CD4-positive, alpha-beta T cell (primary cell): ENCODE measurements at places on chromosomes 2 and 18.

DNA sequence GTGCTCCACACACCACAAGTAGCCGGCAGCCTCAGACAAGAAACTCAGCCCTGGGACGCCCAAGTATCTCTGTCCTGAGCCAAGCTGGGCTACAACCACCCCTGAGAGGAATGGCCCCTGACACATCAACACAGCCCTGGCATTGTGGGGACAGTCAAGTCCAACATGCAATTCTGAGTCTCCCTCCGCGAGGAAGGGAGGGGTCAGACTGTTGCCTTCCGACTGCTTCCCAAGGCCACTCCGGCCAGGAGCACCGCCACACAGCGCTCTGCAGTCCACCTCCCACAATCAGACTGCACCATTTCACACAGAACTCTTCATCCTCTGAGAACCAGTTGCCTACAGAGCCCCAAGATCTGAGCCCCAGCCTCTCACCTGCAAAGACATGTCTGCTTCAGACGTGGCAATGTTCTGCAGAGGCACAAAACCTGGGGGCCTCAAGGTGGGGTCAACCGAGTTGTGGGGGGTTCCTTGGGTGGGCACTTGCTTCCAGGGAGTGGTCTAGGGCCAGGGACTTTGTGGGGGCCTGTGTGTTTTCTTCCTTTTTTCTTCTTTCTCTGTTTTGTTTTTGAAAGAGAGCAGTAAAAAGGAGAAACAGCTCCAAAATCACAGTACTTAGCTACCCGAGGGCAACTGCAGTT, 76.7 kb upstream of the SALL3 start:
- DNase-seq = no peak

DNA sequence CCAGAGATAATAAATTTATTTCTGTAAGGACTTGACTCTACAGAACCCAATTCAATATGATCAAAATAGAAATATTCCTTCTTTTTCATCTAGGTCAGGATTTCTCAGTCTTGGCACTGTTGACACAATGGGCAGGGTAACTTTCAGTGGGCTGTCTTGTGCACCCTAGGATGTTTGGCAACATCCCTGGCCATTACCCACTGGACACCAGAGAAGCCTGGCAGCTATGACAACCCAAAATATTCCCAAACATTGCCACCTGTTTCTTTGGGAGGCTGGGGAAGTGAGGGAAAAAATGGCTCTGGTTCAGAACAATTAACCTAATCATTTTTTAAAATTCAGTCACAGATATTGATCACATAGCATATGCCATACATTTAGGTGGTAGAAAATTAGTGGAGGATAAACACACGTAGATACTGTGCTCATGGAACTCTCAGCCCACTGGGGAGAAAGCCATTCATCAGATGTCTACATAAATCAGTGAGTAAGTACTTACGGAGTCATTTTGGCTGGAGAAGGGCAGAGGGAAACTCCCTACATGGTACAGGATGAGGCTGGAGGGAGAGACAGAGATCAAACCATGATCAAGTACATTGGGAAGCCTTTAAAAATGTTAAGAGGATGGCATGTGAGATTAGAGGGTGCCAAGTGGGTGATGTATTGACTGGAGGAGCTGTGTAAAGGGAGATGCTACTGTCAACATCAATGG, 718 bp upstream of the TNP1 start:
- no peak for DNase-seq

GRCh38 chr2:26847655-26848335, at the start of gene DPYSL5:
Gene DPYSL5 (plus strand): TSS chr2:26848132. CDS start chr2:26898500, 50,368 bp downstream.
- DNase-seq = no peak

DNA sequence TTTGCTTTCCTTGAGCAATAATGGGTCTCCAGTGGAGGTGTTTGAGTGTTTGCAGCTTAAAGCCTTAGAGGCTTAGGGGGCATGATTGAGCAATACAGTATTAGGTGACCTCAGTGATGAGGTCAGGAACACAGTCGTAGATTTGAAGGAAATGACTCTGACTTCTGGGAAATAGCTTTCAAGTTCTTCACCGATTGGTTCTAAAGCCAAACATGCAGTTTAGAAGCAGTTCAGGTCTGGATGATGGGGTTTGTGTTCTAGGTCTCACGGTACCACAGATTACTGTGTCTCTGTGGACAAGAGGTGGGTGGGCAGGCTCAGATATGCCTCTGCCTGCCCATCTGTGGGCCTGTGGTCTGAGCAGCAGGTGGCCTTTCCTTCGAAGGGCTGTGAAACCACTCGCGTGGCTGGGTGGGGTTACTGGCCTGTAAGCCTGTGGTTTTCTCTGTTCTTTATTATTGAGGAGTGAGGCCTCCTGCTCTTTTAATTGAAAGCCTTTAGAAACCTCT, 7.8 kb downstream of the MTHFD2 start:
- DNase-seq = peak; percentile 14

- no peak for DNase-seq
Observed at GRCh38 chr18:2237706-2238105, 333.6 kb downstream of the METTL4 start.

DNA sequence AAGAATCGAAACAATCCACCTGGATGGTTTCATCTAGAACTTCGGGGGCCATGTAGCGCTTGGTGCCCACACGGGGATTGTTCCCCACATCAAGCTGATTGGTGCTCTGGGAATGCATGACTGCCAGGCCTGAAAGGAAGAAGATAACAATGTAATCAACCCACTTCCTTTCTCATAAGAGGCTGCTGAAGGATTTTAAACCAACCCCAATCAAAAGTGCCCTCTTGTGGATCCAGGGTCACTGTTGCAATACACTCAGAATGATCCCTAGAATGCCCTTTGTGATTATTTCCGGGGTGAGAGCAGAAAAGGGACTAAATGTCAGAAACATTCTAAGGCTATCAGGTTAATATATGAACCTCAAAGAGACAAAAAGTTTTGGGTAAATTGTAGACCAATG, 115.2 kb downstream of the ACVR1 start:
- DNase-seq = no peak

- no peak for DNase-seq
Observed at GRCh38 chr2:77519164-77519887, 2.9 kb downstream of the LRRTM4 start.

DNA sequence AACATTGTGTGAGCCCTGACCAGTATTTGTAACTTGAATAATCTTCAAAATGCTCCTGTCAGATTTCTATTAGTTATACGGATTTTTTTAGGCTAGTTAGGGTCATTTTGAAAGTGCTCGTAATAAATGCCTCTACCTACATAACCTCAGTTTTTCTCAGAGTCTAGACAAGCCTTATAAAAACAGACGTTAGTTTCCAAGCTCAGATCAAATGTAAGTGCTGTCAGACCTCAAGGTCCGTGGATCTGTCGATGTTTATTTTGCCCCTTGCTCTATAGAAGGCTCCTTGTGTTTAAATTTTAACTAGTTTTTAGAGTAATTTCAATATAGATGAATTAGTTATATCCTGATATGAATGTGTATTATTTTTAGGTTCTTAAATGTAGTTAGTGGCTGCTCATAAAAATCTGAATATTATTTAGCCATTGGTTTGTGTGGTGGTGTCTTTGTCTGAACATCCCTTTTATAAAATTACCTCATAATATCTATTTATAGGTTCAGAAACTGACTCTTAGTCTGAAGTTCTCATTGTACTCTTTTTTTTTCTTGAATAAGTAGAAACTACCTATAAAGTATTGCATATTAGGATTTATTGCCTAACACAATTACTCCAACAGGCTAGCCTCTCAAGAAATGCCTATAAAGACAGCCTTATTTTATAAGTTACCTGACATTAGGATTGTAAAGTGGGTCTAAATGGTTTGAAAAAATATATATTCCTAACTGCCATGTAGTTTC, 71.1 kb downstream of the MTA3 start:
- no peak for DNase-seq

- DNase-seq = no peak
Observed at GRCh38 chr2:134140251-134140661, 113.6 kb upstream of the MGAT5 start.

GRCh38 chr2:86295066-86295465, 42.4 kb downstream of the REEP1 start:
- DNase-seq = no peak

- DNase-seq = no peak
Observed at GRCh38 chr2:12856934-12857601, 140.3 kb downstream of the TRIB2 start.

GRCh38 chr2:150169237-150169629, 318.2 kb downstream of the RND3 start:
- no peak for DNase-seq

DNA sequence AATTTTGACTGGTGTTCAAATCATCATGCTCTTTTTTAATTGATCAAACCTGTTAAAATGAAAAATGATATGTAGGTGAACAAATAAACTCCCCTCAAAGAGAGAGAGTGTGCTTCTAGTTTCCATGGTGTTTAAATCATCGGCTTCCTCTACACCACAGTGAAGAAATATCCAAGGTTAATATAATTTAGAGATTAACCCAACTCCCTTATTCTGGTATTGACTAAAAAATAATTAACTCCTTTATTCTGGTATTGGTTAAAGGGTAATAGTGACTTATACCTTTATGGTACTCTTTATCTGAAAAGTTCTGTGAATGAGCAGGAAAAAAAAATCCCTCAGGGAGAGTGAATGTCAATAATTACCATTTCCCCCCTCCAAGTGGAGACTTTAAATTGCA, 93.1 kb downstream of the SPATS2L start:
- DNase-seq = no peak

DNA sequence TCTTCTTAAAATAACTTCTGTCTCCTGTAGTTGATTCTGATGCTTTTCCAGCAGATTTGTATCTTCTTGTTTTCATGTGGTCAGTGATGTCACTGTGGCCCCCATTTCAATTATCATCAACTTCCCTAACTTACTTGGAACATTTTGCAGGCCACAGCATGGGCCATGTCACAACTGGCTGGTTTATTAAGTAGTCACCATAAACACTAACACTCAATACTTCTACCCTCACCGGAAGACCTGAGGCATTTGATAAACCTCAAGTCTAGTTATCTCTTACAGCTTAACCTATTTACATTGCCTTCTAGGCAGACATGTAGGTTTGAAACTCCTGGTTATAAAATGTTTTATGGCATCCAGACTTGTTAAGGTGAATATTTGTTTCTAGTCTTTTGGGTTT, 37.4 kb upstream of the PROKR1 start:
- no peak for DNase-seq

GRCh38 chr18:68969027-68969426, 171.1 kb downstream of the CCDC102B start:
- DNase-seq = no peak

DNA sequence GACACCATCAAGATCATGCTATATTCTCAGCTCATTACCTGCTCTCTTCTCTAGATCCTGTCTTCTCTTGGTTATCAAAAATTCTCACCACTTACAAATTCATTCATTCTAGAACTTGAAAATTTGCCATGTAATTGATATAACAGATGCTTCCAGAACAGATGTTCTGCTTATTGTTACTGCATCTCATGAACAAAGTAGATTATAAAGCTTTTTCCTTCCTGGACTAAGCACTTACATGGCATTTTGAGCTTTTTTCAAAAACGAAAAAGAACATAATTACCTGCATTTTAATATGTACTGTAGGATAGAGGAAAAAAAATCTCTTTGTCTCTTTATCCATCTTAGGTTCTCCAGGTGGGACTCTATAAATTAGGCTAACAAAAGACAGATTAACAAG, 79.6 kb upstream of the CREB1 start:
- DNase-seq = no peak

DNA sequence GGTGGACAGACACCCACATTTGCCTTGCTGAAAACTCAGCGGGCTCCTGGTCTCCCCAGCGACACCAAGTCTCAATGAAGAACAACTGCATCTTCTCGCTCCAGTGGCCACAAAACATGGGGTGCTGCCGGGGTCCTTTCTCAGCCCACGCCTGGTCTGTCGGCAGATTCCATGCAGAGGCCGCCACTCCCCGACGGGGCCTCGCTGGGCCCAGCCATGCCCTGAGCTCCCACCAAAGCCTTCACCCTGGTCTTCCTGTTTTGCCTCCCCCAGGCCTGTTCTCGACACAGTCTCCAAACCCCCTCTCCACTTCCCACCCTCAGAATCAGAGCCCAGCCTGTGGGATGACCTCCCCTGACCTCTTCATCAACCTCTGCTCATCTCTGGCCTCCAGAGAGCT, 31.2 kb downstream of the DIPK1C start:
- DNase-seq = no peak

GRCh38 chr2:66700677-66701066, 265.7 kb downstream of the MEIS1 start:
- DNase-seq = no peak

DNA sequence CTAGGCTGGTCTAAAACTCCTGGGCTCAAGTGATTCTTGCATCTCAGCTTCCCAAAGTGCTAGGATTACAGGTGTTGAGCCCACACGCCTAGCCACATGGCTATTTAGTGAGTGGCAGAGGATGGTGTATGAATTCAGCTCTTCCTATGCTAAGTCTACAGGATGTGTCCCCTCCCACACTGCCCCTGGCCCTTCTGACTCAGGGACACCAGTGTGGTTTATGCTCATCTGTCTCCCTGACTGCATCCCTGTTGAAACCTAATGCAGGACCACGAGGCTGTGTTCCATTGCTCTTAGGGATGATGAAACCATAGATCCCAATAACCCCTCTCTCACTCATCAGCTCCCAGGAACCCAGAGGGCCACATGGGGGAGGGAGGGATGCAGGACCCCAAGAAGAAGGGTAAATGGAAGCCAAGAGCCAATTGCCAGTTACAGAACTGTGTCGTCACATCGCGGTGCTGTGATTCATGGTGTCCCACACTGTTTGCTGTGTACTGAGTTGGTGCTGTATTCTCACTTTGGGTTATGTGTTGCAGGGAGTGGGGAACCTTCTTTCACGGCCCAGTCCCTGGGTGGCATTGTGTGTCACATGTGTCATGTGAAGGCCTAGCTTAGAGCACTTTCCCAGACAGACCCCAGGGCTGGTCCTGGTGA, 102.9 kb upstream of the HAAO start:
- DNase-seq = no peak

DNA sequence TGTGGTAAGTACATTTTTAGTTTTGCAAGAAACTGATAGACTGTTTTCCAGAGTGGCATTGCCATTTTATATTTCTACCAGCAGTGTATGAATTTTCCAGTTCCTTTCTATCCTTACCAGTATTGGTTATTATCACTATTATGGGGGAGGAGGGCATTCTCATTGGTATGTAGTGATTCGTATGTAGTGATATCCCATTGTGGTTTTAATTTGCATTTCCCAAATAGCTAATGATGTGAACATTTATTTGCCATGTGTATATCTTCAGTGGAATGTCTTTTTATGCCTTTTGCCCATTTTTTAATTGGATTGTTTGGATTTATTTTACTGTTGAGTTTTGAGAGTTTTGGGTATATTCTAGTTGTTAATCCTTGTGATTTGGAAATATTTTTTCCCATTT, 16.9 kb downstream of the EIF5B start:
- no peak for DNase-seq
